Stimulated activated CD4-positive, alpha-beta T cell treated with anti-CD3 and anti-CD28 coated beads, Interleukin-2, amount 100 ng/mL, for 4 hours (primary cell): ENCODE measurements at places on chromosomes 6 and 20.
A peak's percentile ranks its signal among the peaks of the same experiment; 100 is the strongest.

- DNase-seq, result no peak
These were observed 1.1 kb upstream of the APOBEC2 start for GRCh38 chr6:41051873-41052272.

DNA sequence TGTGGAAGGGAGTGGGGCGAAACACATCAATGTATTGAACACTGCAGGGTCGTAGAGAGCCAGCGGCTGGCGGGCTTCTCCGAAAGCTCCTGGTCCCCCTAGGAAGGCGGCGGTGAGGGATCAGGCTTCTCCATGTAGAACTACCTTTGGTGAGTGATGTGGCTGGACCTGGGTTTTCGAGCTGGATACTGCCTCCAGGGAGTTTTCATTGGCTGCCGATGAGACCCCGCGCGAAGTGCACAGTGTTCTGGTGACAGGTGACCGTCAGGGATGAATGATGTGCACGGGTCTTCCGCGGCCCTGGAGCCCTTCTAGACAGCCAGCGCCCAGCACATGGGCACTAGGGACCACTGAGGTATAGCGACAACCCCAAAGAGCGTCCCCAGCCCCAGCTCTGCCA, 16.4 kb downstream of the ABT1 start:
- DNase-seq, result no peak

GRCh38 chr6:12866422-12867029, 150.0 kb downstream of the PHACTR1 start:
- DNase-seq, result no peak

- DNase-seq, result no peak
These were observed 142.4 kb downstream of the GMDS start for GRCh38 chr6:2102966-2103365.

DNA sequence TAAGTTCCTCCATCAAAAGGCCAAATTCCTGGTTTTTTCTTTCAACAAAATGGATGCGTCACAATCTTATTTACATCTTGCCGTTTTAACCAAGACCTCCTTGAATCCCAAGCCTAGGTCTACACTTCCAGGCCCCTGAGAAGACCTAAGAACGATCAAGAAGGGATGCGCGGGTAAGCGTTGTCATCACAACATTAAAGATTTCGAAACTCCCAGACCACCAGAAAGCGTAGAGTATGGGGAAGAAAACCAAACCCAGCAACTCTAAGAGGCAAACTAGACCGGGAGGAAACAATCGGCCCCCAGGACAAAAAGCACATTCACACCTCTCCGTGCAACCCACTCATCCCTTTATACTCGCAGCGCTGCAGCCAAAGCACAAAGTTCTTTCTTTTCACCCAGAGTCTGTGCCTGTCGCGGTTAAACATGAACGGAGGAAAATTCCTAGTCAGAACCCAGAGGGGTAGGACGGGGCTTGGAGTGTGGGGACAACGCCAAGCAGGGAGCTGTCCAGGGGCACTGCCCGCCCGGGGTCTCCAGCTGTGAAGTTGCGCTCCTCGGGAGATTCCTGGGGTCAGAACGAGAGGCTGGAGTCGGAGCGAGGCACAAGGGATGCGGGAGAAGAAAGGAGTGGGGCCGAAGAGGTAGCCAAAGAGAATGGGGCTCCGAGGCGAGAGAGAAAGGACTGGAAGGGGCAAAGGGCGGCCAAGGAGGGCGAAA, 725 bp downstream of the OSER1 start:
- DNase-seq, result no peak

DNA sequence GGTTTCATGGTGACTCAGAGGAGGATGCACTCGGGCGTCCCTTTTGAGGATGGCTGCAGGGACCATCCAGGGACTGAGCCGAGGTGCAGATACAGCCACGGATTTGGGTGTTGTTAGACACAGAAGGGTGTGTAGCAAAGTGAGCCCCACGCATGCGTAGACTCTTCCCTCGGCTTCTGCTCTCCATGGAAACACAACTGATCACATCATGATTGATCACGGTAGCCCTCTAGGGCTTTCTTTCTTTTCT, 606 bp upstream of the ULBP1 start:
- no peak for DNase-seq

GRCh38 chr6:47028835-47029360, 13.2 kb downstream of the ADGRF1 start:
- DNase-seq, result no peak

- no peak for DNase-seq
These were observed 19.4 kb downstream of the C6orf15 start for GRCh38 chr6:31092769-31093505.

GRCh38 chr6:4781426-4781825, 5.2 kb downstream of the CDYL start:
- DNase-seq, result no peak

- DNase-seq, result no peak
These were observed 59.4 kb upstream of the CITED2 start for GRCh38 chr6:139433631-139434419.

- DNase-seq, result no peak
These were observed 73.5 kb downstream of the EYS start for GRCh38 chr6:65633501-65633900.

DNA sequence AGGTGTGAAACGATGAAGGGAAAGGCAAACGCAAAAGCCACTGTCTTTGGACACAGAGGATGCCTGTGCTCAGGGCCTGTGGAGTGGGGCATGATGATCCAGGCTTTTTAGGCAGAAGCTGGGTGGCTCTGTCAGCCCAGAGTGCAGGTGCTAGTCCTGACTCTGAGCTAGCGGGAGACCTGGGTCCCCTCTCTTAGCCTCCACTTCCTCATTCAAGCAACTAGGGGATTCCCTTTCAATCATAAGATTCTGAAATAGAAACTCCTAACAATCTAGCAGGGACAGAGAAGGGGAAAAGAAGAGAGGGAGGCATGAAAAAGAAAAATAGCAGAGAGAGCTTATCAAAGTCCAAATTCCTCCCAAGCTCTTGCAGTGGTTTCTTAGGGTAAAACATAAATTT, 7.6 kb upstream of the HIVEP2 start:
- DNase-seq, result no peak

GRCh38 chr6:158536084-158536890, 23.6 kb upstream of the TMEM181 start:
- no peak for DNase-seq

GRCh38 chr6:105452924-105453756, 50.3 kb upstream of the PREP start:
- DNase-seq, result peak; percentile 22

- no peak for DNase-seq
These were observed 12.7 kb upstream of the BAK1 start for GRCh38 chr6:33592595-33593413.

GRCh38 chr20:12237772-12238171, 320.1 kb downstream of the BTBD3 start:
- no peak for DNase-seq

DNA sequence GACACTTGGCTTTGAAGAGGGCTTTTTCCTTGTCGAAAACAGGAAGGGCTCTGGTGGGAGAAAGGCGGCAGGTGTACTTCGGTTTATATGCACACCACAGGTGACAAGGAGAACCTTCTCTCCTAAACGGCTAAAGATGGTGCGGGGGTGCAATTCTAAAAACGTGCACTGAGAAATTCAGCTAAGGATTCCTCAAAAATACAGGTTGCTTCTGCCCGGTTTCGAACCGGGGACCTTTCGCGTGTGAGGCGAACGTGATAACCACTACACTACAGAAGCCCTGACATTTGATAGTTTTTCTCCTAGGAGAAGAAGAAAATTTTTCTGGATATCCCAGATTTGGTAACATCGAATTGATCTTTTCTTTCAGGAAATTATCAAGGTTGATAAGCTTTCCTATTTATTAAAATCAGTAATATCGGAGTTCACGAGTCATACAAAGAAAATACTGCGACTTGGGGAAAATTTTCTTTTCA, 32.0 kb downstream of the POM121L2 start:
- no peak for DNase-seq

GRCh38 chr20:50717974-50718761, 13.2 kb upstream of the PARD6B start:
- DNase-seq, result no peak

GRCh38 chr6:108417027-108417426, 122.2 kb downstream of the AFG1L start:
- DNase-seq, result no peak

DNA sequence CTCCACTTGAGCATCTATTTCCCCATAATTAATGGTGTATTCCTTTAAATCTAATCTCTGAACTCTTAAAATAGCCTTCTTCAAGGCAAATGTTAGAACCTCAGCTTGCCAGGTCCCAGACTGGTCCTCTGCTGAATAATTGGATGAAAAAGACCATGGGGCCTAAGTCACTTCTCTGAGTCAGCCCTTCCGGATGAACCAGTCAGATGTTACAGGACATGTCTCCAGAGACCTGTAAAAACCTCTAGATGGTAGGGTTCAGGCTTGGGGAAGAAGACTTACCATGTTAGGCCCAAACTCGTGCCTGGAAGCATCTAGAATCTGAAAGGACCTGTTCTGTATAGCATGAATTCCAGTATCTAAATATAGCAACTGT, 97.3 kb downstream of the CDKAL1 start:
- DNase-seq, result no peak

GRCh38 chr20:2197166-2197565, 95.5 kb downstream of the STK35 start:
- DNase-seq, result no peak

- no peak for DNase-seq
These were observed 54.7 kb downstream of the SMOC2 start for GRCh38 chr6:168495636-168496035.

DNA sequence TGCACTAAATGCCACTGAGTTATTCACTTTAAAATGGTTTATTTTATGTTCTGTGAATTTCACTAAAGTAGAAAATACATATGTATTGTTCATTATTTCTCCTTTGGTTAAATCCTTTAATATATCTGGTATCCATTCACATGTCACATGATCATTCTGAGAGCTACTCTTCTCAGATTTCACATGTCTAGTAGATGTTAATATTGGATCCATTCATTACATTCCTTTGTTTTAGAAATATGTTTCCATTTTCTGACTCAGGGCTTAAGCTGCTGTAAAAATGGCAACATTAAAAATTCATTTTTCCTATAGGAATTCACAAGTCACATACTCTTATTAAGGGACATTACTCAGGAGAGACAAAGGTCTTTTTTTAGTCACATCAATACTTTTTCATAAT, 205.4 kb downstream of the ZFAND3 start:
- DNase-seq, result no peak

DNA sequence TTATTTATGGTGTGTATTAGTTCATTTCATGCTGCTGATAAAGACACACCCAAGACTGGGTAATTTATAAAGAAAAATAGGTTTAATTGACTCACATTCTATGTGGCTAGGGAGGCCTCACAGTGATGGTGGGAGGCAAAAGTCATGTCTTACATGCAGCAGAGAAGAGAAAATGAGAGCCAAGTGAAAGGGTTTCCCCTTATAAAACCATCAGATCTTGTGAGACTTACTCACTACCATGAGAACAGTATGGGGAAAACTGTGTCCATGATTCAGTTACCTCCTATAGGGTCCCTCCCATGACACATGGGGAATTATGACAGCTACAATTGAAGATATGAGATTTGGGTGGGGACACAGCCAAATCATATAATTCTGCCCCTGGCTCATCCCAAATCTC, 150.0 kb upstream of the AHI1 start:
- DNase-seq, result no peak

- no peak for DNase-seq
These were observed 61.1 kb downstream of the CAP2 start for GRCh38 chr6:17454316-17455005.

GRCh38 chr20:2822073-2822472, 5.9 kb downstream of the TMEM239 start:
- no peak for DNase-seq

DNA sequence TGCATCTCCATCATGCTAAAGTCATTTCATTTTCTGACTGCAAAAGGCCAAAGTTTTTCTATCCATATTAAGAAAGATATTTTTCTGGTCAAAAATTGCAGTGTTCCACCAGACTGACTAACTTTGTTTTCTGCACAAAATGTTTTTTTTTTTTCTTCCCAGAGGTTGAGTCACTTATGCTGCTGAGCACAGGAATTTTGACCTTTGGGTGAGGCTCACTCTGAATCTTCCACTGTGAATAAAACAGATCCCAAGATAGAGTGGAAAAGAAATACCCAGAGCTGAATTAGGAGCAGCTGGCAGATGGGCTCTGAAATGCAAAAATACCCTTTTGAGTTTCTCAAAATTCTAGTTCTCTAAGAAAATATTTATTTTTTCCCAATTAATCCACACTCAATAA, 996.8 kb downstream of the KIF16B start:
- DNase-seq, result no peak

DNA sequence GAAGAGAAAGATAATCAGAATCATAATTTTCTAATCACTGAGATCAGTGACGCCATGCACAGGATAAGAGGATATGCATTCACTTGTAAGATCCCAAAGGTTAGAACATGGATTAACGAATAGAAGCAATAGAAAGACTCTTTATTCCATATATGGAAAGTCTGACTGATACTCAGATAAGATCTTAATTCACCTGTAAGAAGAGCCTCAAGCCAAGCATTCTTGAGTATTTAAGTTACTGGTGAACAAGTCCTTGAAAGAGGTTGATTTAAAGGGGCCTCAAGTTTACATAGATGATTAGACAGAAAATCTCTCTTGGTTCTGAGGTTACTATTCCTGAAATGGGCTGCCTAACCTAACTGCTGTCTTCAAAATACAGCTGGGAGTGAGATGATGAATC, 53.8 kb upstream of the MTRF1L start:
- no peak for DNase-seq

GRCh38 chr20:10217721-10218410, 764 bp upstream of the SNAP25 start:
- DNase-seq, result no peak

DNA sequence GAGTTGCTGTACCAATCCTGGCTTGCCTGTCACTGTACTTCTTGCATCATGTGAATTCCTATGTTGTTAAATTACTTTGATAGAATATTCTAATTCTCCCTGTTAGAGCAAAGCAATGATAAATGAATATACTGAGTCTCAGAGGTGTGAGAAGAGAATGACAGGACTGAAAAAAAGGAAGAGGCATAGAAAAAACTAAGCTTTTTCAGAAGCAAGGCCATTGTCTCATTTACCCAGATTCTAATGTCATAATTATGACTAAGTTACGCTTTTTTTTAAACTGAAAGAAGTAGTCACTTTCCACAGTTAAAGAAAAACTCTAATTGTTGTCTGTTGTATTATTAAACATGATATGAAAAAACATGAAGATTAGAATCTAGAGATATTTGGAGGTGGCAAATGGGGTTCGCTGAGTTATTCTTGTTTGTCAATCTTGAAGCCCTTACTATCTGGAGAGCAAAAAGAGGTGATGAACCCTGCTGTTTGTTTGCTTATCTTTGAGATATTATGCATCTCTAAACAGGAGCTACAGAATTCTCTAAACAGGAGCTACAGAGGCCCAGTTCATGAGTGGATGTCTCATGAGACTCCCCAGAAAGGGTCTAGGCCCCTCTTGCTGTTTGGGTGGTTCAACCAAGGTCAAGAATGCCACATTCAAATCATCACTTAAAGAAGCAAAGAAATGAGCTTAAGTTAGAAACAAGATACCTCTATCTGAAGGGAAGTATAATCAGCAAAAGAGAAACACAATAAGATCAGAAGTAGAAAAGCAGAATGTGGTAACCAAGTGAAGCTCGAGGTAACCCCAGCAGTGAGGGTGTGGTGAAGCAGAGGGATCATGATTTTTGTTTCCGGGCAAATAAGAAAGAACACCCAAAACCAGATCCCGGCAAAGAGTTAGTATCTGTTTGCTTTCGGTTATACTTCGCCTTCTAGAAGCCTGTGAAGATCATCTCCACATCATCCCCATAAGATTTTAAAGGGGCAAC, 33.3 kb upstream of the THEMIS start:
- DNase-seq, result peak; percentile 12
